ENCODE measurements at places on chromosomes 5 and 9.

DNA sequence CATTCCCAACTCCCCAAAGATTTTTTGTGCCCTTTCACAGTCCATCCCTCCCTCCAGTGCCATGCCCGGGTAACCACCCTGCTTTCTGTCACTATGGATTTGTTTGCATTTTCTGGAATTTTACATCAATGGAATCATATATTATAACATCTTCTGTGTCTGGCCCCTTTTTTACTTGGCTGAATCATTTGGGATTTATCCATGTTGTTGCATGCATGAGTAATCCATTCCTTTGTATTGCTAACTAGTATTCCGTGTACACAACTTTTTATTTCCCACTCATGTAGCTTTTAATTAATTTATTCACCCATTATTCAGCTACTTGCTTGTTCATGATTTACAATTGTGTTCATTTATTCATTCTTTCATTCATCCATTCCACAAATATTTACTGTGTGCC, 94.1 kb downstream of the FGF18 start:
- no peak overlapping the region for H3K4me3 ChIP-seq
- no peaks in the 10 kb centered on the region for H3K4me1 ChIP-seq
- H3K27ac ChIP-seq: no peak overlapping the region
- H3K36me3 ChIP-seq: no peaks in the 10 kb centered on the region
- no peaks in the 10 kb centered on the region for H3K27me3 ChIP-seq

GRCh38 chr5:79878721-79879336, 112.2 kb downstream of the MTX3 start:
- no peaks in the 10 kb centered on the region for H3K4me1 ChIP-seq
- no peaks in the 10 kb centered on the region for H3K36me3 ChIP-seq
- H3K27me3 ChIP-seq: no peaks in the 10 kb centered on the region
- H3K4me3 ChIP-seq: no peak overlapping the region
- H3K27ac ChIP-seq: no peak overlapping the region
- peak; percentile 56 for DNase-seq

DNA sequence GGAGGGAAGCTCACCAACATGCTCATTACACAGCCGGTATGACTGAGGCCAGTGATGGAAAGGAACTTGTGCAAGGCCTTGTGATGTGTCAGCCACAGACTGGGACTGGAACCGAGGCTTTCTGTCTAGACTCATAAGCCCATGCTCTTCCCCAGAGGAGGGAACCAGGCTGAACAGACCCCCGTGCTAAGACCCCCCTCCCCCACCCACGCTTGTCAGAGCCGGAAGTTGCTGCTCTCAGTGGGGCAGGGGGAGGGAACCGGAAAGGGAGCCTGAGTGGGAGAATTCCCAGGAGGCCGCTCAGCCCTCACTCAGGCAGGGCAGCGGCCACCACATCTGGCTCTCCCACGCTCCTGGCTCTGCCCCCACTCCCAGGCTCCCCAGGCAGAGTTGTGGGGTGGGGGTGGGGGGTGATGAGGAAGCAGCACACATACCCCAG, 4.1 kb upstream of the PDGFRB start:
- H3K4me3 ChIP-seq: no peak overlapping the region
- H3K4me1 ChIP-seq: peaks cover 4% of the 10 kb centered on the region
- H3K36me3 ChIP-seq: no peaks in the 10 kb centered on the region
- DNase-seq: no peak
- no peak overlapping the region for H3K27ac ChIP-seq
- H3K27me3 ChIP-seq: peaks cover 4% of the 10 kb centered on the region

DNA sequence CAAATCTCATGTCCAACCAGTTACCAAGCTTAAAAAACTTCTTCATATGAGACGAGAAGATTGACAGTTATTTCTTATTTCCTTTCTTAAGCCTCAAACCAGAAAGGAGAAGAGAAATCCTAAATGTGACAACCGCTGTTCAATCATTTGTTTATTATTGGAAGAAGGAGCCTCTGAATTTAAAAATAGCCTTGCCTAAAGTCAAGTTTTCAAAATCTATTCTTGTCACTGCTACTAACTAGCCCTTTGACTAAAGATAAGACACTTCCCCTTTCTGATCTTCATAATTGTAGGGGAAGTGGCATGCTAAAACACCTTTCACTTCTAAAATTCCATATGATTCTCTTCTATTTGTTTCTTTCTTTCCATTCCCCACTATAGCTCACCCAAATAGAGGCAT, 106.2 kb upstream of the EMB start:
- no peaks in the 10 kb centered on the region for H3K4me1 ChIP-seq
- peaks cover 4% of the 10 kb centered on the region for H3K36me3 ChIP-seq
- no peaks in the 10 kb centered on the region for H3K27me3 ChIP-seq
- H3K4me3 ChIP-seq: no peak overlapping the region

DNA sequence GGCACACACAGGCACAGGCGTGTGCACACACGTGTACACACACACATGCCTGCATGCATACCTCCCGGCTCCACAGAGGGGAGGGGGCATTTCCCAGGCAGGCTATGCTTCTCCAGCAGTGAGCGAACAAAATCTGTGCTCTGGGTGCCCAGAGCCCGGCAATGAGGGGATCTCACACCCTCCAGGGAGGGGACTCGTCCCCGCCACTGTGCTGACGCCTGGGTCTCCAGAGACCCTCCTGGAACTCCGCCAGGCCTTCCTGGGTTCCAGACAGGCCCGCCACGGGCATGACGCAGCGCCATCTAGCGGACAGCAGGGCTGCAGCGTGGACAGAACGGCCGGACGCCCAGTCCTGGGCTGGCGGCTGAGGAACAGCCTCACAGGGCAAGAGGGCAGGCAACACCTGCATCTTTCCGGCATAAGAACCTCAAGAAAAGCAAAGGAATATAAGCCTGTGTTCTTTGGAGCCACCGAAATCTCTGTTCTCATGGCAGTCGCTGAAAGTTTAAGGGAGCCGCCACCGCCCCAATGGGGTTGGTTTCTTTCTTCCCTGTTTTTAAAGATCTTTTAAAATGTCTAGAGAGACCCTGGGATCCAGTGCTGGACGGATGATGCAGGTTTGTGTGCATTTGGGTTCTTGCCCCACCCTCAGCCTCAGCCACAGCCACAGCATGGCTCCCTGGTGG, 135.6 kb upstream of the PPP1R26 start:
- DNase-seq: peak; percentile 89
- no peak overlapping the region for H3K27ac ChIP-seq
- H3K27me3 ChIP-seq: no peaks in the 10 kb centered on the region
- no peaks in the 10 kb centered on the region for H3K36me3 ChIP-seq

GRCh38 chr5:16918156-16918555, 17.9 kb downstream of the MYO10 start:
- no peak overlapping the region for H3K4me3 ChIP-seq
- no peak for DNase-seq
- peaks cover 3% of the 10 kb centered on the region for H3K36me3 ChIP-seq
- H3K27ac ChIP-seq: no peak overlapping the region

DNA sequence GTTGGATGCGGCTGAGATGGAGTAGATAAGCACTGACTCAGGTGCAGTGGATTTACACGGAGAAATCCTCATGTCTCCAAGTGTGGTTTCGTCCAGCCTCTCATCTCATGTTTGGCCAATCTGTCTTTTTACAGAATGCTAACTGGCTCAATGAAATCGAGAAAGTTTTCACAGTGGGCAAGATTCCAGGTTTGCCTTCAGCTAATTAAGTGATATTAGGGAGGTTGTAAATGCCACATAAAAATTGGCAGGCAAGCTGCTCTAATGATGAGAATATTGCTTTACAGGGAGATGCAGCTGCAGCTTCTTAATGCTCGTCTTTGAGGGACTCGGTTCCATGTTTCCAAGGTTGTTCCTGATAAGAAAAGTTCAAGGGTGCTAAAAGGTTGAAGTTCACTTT, 23.7 kb downstream of the BARHL1 start:
- DNase-seq: no peak
- H3K27ac ChIP-seq: no peak overlapping the region
- peaks cover 25% of the 10 kb centered on the region for H3K36me3 ChIP-seq
- no peak overlapping the region for H3K4me3 ChIP-seq
- H3K27me3 ChIP-seq: no peaks in the 10 kb centered on the region

DNA sequence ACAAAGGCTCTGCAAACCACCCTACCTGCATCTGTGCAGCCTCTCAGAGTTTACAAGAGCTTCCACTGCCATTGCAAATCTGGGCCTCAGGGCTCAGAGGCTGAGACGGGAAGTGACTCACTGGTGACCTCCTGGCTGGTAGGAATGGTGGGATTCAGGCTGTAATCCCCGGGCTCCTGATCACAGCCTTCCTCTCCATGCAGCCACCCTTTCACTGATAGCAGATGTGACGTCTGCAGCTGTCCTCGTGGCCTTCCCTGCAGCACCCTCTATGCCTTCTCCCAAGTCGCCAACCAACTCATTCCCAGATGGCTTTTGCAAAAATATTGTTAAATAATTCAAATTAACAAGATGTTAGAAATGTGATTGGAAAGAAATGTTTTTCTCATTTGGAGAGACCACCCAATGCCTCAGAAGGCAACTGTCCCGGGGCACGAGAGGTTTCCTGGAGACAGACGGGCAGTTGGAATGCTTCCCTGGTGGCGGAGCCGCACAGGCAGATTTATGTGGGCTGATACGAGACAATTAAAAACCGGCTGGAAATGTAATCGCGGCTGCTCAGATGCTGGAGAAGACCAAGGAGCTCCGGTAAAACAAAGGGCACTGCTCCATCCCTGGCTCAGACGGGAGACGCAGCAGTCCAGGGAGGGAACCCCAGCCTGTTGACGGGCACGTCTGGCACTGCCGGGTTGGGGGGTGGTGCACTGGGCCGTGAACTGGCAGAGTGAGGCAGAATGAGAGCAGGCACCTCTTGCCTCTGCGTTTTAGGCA, 34.4 kb upstream of the SLC25A51 start:
- H3K4me1 ChIP-seq: no peaks in the 10 kb centered on the region
- no peak for DNase-seq
- no peaks in the 10 kb centered on the region for H3K27me3 ChIP-seq
- H3K4me3 ChIP-seq: no peak overlapping the region
- H3K27ac ChIP-seq: no peak overlapping the region

- H3K27me3 ChIP-seq: no peaks in the 10 kb centered on the region
- no peaks in the 10 kb centered on the region for H3K4me1 ChIP-seq
- no peak for DNase-seq
These were observed 87.0 kb upstream of the GLIS3 start for GRCh38 chr9:4386819-4387218.

DNA sequence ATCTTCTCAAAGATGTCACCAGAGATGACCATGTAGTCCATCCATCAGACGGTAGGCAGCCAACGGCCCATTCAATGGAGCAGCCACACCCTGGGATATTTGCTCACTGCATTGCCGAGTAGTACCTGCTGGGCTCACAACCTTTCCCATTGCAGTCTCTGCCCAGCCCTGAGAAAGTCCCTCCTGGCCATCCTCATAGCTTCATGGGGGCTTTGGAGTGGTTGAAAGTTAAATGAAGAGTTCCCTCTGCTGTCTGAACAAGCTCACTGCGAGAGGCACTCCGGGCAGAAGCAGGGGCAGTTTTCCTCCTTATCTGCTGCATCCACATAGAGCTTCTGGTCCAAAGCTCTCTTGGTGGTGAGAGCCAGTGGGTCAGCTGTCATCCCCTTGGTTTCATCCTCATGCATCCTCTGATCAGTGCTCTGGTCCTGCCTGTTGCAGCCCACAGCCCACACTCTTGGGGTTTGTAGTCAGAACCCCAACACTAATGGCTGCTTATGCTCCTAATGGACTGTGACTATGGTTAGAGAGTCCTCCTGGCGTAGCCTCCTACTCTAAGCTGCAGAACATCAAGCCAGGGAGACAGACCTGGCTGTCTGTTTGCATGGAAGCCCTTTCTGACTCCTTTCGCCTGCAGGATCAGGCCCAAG, 23.3 kb downstream of the TNFSF8 start:
- no peaks in the 10 kb centered on the region for H3K36me3 ChIP-seq
- H3K4me1 ChIP-seq: no peaks in the 10 kb centered on the region
- no peak overlapping the region for H3K27ac ChIP-seq
- no peaks in the 10 kb centered on the region for H3K27me3 ChIP-seq
- DNase-seq: peak; percentile 87

DNA sequence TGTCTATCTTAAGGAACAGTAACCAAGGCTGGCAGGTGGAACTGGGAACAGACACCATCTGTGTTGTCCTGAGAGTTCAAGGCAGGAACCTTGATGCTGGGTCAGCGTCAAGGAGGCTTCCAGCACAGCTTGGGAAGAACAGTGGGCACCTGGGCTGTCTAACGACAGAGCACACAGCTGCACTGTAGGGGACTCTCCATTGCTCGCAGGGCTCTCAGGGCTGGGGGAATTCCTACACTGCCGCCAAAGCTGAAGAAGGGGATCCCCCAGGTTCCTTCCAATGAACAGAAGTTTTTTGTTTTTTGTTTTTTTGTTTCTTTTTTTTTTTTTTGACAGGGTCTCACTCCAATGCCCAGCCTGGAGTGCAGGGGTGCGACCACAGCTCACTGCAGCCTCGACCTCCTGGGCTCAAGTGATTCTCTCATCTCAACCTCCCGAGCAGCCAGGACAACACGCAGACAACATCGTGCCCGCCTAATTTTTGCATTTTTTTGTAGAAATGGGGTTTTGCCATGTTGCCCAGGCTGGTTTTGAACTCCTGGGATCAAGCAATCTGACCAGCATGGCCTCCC, 81.9 kb downstream of the PTPN3 start:
- H3K4me1 ChIP-seq: no peaks in the 10 kb centered on the region
- no peaks in the 10 kb centered on the region for H3K27me3 ChIP-seq

DNA sequence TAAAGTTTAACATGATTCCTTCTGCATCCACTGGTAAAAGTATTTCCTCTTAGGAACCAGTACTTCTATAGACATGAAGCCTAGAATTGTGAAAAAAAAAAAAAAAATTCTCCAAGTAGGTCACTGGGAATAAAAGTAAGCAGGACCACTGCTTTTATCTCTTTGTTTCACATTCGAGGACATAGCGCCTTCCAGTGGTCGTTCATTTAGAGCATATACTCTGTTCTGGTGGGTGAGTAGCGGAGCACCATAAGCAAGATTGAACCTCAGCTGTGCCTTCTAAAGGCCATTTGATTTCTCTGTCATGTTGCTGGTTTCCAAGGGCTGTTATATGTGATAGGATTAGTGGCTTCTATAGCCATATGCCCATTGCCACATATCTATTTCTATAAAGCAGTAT, 393.1 kb downstream of the TMEM232 start:
- no peak overlapping the region for H3K4me3 ChIP-seq
- H3K27me3 ChIP-seq: no peaks in the 10 kb centered on the region
- DNase-seq: peak; percentile 51
- no peaks in the 10 kb centered on the region for H3K4me1 ChIP-seq
- H3K36me3 ChIP-seq: 0 out of 3 replicates have a peak, but pooled peaks cover 4% of the 10 kb centered on the region

DNA sequence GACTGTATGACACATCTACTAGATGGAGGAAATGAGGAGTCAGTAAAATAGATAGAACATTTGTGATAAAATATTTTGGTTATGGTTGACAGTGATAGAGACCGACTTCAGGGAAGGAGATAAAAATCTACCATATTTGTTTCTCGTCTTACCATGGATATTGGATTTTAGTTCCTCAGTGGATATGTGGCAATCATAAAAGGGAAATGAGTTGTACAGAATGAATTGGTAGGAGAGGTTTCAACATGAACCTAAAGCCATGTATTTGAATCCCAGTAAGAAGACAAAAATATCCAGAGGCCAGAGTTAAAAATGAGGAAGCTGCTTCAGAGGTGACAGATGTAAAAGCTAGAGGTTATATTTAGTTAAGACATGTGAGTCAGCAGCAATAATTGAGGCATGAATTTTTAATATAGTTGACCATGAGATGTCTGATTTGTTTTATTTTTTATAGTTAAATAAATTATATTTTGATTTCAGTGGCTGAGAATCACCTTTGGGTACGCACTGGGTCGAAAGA, 480.4 kb upstream of the TUSC1 start:
- no peak overlapping the region for H3K27ac ChIP-seq
- H3K4me3 ChIP-seq: no peak overlapping the region
- no peaks in the 10 kb centered on the region for H3K36me3 ChIP-seq
- no peaks in the 10 kb centered on the region for H3K27me3 ChIP-seq
- no peaks in the 10 kb centered on the region for H3K4me1 ChIP-seq
- DNase-seq: no peak

- H3K27me3 ChIP-seq: no peaks in the 10 kb centered on the region
- peak; percentile 76 for DNase-seq
- no peaks in the 10 kb centered on the region for H3K36me3 ChIP-seq
- H3K27ac ChIP-seq: no peak overlapping the region
- no peaks in the 10 kb centered on the region for H3K4me1 ChIP-seq
These were observed 16.8 kb upstream of the DAB2IP start for GRCh38 chr9:121634329-121635261.

Measured in H9 (cell line).